RKO (cell line): ENCODE measurements at places on chromosomes 13 and 19.

DNA sequence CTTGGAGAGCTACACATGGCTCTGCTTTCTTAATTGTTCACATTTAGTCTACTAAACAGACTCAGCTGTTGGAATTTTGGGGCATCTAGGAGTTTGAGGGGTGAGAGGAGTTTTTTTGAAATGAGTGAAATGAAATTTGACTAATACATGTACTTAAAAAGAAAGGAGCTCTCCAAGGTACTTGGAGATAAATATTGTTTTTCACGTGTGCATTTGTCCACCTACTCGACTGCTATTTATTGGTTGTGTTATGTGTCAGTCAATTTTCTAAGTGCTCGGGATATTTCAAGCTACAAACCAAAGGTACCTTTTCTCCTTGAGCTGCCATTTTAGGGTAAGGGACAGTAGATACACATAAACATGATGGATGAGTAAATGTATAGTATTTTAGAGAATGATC lies 697.0 kb downstream of the LIG4 start:
- DNase-seq = peak; percentile 43

DNA sequence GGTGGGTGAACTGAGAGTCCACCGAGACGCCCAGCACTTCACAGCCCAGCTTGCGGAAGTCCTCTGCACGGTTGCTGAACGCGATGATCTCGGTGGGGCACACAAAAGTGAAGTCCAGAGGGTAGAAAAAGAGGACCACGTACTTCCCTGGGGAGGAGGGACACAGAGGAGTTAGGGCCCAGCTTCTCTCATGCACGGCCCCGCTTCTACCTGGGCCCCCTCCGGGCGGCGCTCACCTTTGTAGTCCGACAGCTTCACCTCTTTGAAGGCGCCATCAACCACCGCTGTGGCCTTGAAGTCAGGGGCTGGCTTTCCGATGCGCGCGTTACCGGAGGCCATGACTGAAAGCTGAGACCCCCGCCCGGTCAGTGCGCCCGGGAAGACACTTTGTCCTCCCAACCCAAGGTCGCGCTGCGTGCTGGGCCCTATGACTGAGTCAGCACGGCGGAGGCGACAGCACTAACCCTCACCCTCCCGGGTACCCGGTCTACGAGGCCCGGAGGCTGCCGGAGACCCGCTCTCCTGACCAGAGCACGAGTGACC lies 606 bp downstream of the PRDX2 start:
- DNase-seq = no peak

DNA sequence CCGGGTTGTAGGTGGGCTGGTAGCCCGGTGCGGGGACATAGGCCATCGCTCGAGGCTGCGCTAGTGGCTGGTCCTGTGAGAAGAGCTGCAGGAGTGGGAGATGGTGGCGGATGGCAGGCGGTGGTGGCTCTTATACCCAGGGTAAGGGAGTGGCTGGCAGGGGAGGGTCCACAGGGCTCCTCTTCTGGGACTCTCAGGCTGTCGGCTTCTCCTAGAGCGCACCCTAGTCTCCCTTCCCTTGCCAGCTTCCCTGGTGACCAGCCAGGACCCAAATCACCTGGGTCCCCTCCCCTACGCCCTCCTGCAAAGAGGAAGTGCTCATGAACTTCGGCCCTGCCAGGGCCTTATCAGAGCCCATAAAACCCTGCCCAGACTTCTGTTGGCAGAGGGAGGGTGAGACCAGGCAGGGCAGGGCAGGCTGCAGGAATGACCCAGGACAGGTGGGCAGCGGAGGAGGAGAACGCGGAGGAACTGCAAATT lies at the start of gene LGALS4:
TSS of gene LGALS4 (minus strand) at position 105 of the 480 bp plus-strand sequence. CDS start at position 46, 59 bp downstream.
- no peak for DNase-seq

DNA sequence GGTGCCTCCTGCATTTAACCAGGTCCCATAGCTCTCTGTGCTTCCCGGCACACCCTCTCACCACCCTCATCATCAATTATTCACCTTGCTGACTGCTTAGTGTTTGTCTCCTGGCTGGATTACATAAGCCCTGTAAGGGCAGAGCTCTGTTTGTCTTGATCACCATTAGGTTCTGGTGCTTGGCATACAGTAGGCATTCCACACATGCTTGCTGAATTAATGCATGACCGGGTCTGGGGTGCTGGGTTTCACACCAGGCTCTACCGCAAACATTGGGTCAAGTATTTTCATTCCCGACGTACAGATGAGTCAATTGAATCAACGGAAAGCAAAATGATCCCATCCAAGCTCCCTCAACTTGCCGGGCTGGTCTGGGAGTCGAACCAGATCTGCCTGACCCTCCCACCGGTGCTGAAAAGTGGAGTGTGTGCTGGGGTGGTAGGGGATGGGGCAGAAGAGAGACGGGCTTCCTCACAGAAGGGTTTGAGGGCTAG lies 28.5 kb downstream of the VAV1 start:
- no peak for DNase-seq

GRCh38 chr19:30647891-30648720 lies 275.9 kb downstream of the ZNF536 start:
- peak; percentile 2 for DNase-seq

DNA sequence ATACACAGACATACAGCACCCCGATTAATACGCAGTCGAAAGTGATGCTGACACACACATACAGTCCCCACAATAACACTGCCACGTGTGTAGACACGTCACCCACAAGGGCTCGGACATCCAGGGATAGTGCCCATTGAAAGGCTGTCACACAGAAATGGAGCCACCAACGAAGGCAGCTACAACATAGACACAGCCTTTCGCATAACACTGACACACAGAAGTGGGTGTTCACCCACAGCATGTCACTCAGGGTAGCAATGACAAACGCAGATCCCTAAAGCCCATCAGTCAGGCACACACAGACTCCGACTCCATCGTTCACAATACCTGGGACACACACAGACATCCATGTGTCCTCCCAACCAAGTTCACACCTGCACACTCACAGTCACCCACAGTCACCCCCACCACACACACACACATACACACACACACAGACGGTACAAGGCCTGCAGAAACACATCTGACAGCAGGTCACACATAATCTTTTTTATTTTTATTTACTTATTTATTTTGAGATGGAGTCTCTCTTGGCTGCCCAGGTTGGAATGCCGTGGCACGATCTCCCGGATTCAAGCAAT lies 10.4 kb upstream of the NANOS3 start:
- DNase-seq = no peak

- no peak for DNase-seq
Measured at GRCh38 chr19:55157064-55157908, at the start of gene TNNI3. TNNI3 (minus strand) TSS chr19:55157732; CDS start chr19:55157589, 143 bp downstream.

GRCh38 chr19:46718934-46719622 lies 2.2 kb upstream of the PRKD2 start:
- no peak for DNase-seq

GRCh38 chr19:6213696-6214641 lies 65.8 kb downstream of the MLLT1 start:
- DNase-seq = no peak

GRCh38 chr13:58085274-58085673 lies 453.7 kb downstream of the PCDH17 start:
- no peak for DNase-seq

DNA sequence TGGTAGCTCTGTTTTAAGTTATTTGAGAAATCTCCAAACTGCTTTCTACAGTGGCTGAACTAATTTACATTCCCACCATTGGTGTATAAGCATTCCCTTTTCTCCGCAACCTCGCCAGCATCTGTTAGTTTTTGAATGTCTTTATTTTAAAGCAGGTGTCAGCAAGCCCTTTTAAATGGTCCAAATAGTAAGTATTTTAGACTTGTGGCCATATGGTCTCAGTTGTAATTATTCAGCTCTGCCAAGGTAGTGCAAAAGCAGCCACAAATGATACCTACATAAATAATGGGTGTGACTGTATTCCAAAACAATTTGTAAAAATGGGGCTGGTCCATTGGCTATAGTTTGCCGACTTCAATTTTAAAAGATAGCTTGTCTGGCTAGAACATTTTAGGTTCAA lies 58.7 kb upstream of the TMTC4 start:
- DNase-seq = no peak

DNA sequence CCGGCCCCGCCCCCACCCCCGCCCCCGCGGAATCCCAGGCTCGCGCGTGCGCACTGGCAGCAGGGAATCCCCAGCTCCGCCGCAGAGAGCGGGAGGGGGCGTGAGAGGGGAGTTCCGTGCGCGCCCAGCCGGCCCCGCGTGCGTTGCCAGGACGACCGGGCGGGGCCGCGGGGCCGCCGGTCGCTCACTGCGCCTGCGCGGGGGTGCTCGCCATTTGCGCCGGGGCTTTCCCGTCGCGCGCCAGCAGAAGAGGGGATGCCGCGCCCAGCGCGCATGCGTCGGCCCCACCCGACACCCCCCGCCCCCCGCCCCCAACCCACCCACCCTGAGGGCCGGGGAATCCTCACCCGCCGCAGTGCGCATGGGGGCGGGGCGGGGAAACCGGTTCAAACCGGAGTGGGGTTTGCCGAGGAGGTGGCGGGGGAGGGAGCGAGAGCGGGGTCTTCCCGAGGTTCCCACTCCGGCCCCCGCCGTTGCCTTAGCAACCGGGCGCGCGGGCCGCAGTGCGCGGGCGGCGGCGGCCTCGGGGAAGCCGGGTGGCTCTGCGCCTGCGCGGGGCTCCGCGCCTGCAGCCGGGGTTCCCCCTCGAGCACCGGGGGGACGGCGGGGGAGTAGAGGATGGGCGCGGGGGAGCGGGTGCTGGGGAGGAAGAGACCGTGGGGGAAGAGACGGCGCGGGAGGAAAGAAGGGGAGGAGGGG lies 15.1 kb downstream of the CCDC124 start:
- DNase-seq = peak; percentile 95

DNA sequence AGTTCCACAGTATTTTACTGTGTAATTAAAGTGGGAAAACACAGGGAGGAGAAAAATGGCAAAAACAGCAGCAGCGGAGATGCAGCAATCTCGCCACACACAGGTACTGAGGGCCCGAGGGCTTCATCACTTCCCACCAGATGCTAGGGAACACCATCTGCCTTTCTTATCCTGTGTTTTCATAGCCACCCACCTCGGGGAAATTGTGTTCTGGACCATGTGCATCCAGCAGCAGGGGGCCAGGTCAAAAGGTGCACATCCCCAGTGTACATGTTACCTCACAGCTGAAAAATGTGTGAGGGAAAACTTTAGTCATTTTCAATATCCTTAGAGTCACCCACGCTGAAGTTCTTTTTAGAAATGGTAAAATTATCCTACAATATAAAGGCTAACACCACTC lies 30.2 kb downstream of the PDCD5 start:
- no peak for DNase-seq

- DNase-seq = peak; percentile 92
Measured at GRCh38 chr19:10836479-10837330, 693 bp upstream of the TMED1 start.

DNA sequence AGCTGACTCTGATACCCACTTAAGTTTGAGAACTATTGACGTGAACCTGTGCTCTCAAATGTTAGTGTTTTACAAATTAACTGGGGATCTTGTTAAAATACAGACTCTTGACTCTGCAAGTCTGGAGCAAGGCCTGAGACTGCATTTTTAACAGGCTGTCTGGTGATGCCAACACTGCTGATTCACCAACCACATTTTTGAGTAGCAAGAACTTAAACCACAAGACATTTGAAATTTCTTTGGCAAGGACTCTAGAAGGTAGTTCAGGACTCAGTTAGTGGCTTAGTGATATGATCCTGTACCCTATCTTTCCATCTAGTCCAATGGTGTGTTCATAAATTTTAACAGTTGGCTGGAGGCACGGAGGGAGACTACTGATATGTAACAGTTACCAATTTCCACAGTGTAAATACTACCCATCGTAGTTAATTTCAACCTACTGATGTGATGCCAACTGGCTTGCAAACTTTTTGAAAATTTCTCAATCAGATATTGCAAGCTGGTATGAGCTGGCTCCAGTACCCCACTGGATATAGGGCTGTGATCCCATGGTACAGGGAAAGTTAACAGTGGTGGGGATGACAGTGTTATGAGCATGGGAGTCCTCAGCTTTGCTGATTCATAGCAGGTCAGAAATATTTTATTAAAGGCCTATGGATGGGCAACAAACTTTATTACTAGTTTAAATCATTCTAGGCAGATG lies 255.1 kb downstream of the TBC1D4 start:
- peak; percentile 32 for DNase-seq

DNA sequence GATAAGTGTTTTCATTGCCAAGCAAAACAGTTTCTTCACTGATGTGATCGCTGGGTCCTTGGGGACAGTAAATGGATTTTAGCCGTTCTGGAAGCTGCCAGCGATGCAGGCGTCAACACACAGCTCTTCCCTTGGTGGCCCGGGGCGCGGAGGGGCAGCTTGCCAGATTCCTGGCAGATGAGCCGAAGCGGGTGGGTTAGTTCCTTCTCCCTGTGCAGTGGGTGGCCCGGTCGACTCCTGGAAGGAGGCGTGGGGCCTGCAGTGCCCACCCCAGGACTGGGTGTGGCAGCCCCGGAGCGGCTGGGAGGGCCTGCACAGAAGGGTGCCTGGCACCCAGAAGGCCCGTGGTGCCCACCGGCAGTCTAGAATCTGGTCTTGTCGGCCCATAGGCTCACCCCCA lies 69.0 kb downstream of the KDM4B start:
- no peak for DNase-seq

- no peak for DNase-seq
Measured at GRCh38 chr13:95620825-95621498, 23.5 kb downstream of the DZIP1 start.

- DNase-seq = no peak
Measured at GRCh38 chr13:81957121-81957520, 1616.2 kb upstream of the SPRY2 start.

- no peak for DNase-seq
Measured at GRCh38 chr19:42474743-42475142, 32.0 kb upstream of the CXCL17 start.

GRCh38 chr19:18815673-18816072 lies 16.1 kb upstream of the UPF1 start:
- peak; percentile 32 for DNase-seq

- DNase-seq = peak; percentile 91
Measured at GRCh38 chr19:9075064-9075949, 11.6 kb upstream of the OR1M1 start.

- no peak for DNase-seq
Measured at GRCh38 chr13:47437406-47437805, 540.6 kb upstream of the HTR2A start.

DNA sequence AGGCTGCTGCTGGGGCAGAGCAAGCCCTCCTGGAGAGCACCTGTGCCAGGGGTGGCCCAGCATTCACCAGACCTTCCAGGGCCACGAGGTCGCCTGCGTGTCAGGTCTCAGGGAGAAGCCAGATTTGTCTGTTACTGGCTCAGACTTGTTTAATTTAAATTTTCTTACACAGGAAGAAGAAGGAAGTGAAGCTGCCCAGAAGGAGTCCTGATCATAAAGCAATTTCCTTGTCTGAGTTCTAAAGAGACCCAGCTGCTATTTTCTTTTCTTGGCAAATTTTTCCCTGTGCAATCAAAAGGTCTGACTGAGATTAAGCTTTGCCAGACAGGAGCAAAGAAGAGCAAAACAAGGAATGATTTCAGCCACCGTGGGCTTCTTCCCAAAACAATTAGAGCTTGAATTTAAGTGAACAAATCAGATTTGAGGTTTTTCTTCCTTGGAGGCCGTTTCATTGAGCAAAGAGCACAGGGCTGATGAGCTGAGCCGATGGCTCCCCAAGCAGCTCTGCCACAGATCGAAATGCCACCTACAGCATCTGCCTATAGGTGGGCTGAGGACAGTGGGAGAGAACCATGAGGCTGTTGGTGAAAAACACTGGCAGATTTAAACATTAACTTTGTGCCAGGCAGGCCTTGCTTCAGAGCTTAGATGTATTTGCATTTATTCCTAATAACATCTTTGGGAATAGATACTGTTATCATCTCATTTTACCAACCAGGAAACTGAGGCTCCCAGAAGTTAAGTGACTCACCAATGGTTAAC lies 40.1 kb downstream of the HSPH1 start:
- no peak for DNase-seq
